ENCODE measurements at places on chromosomes 1 and 21. TPM values are rescaled to one million over a fixed set of nuclear protein-coding genes. Genes with fewer than 3 reads are reported as not detected.

- no peak for DNase-seq
Observed at GRCh38 chr1:236514703-236515442, 8.9 kb upstream of the LGALS8 start.

DNA sequence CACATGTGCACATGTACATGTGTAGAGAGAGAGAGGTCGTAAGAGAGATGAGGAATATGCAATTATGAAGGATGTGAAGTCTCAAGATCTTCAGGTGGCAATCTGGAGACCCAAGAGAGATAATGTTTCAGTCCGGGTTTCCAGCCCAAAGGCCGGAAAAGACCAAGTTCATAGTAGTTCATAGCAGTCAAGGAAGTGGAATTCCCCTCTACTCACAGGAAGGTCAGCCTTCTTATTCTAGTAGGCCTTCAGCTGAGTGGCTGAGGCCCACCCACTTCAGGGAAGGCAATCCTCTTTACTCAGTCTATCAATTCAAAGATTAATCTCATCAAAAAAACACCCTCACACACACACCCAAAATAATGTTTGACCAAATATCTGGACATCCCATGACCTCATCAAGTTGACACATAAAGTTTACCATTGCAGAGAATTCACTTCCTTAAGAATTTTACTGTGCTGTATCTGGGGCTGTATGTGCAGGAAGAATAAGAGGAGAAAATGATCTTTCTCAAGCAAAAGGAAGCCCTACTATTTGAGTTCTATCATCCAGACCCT, 114.6 kb downstream of the TNFSF18 start:
- no peak for DNase-seq

DNA sequence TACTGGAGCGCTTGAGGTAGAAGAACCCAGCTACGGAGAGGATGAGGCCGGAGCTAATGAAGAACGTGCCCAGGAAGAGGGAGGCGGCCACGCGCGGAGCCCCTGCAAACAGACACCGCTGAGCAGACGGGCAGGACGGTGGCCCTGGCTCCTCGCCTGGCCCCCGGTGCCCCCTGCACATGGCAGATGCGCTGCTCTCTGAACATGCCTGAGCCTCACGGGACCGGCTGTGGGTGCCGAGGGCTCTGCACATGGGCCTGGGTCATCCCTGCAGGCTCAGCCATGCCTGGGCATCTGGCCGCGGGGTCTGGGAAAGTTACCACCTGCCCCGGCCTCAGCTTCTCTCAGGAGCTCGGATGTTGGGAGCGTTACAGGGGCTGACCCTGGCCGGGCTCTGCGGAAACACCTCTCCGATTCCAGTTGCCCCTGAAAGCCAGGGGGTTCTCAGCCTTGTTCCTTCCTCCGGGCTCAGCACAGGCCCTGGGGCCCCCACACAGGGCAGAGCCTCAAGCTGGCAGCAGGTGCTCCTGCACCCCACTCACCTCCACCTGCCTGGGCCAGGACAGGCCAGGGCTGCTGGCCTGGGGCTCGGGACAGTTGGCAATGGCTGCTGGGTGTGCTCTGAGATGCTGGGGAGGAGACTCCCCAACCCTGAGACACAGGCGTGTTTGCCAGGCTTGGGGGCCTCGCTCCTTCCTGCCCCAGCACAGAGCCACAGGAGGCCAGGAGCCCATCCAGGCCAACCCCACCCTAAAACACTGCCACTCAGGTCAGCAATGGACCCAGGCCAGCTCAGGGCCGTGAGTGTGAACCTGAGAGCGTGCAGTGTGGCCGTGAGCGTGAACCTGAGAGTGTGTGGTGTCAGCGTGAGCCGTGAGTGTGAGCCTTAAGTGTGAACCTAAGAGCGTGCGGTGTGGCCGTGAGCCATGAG, 12.1 kb upstream of the RNF223 start:
- no peak for DNase-seq

- DNase-seq: no peak
Observed at GRCh38 chr1:170660871-170661645, 2.9 kb upstream of the PRRX1 start.

GRCh38 chr1:228164561-228165371, 838 bp upstream of the IBA57 start:
- no peak for DNase-seq

DNA sequence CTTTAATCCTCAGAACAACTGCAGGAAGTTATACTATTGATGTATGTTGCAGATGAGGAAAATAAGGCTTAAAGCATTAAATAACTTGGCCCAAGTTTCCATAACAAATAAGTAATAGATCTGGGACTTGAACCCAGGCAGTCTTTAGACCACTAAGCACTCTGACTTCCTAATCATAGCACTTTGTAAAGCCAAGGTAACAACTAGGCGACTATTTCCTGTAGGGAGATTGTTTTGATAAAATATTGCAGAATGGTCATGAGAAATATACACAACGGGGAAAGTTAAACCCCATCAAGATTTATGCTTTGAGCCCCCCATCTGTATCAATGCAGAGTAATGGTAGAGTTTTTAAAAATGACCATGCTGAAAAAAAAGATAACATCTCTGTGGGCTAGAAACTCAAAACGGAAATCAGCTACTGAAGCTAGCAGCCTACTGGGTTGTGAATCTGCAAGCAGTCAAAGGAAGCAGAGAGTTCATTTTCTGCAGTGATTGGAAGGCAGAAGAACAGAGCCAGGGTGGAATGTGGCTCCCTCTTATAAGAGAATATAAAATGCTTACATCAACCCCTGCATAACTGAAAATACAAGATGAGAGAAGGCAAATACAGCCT, 111.2 kb upstream of the OLIG2 start:
- no peak for DNase-seq

DNA sequence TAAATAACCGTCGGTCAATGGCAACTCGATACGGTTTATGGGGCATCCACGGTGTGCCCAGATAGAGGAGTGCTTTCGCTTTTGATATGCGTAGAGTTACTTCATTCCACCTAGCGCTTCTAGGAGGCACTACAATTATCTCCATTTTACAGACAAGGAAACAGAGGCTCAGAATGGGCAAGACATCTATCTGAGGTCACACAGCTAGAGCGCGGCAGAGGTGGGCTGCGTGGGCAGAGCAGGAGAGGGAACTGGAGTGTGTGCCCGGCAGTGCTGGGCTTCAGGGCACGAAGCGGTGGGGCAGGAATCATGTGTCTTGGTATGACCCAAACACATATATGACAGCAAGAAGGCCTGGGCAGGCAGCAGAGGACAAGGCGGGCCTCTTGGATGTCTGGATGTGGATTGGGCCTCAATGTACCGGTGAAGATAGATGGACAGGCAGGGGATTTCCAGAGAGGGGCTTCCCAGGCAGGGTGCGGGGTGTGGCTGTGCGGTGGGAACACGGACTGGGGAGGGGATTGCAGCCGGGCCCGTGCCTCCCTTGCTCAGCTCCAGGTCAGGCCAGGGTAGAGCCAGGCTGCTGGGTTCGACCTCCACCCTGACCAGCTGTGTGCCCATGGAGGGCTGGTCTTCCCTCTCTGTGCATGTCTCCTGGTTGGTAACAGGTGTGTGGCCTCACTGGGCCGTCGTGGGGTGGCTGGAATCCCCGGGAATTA, 21.2 kb downstream of the TP73 start:
- no peak for DNase-seq

DNA sequence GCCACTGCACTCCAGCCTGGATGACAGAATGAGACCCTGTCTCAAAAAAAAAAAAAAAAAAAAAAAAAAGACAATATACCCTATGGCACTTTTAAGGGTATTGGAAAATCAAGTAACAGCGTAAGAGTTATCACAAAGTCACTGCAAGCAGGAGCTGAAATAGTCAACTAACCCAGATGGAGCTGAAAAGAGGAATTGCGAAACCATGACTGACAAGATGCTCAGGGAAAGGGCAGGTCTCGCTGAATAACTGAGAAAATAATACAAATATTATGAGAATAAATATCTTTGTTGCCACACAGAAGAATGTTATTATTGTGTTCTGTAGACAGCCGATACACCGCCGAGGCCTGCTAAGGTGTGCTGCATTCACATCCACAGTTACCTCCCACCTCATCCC, 17.8 kb downstream of the HLCS start:
- no peak for DNase-seq

- DNase-seq: no peak
Observed at GRCh38 chr21:26003404-26003803, 167.2 kb downstream of the APP start.

The FCER1G gene
- 15.8 TPM for polyA plus RNA-seq

The AMY2A gene
- polyA plus RNA-seq: 0.45 TPM

The ATP1A4 gene
- polyA plus RNA-seq: 0.13 TPM
